Activated CD4-positive, CD25-positive, alpha-beta regulatory T cell (primary cell): ENCODE measurements at places on chromosomes 3 and 15.

GRCh38 chr15:78934655-78935023, 10.2 kb downstream of the CTSH start:
- no peak for DNase-seq

DNA sequence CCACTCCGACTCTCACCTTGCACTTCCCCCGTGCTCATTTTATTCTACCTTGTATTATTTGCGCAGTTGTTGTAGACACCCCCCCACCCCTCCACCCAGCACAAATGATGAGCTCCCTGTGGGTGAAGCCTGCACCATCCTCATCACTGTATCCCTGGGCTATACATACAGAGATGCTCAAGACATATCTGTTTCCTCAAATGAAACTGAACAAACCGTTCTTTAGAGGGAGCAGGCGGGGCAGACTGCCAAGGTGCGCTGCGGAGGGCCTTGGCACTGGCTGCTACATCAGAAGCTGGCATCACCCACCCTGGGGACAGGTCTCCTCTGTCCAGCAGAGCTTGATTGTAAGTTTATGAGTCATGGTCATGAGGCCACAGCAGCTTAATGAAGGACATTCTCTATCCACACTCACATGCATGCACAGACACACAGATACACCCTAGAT, 29.0 kb downstream of the ADCY5 start:
- DNase-seq = no peak

DNA sequence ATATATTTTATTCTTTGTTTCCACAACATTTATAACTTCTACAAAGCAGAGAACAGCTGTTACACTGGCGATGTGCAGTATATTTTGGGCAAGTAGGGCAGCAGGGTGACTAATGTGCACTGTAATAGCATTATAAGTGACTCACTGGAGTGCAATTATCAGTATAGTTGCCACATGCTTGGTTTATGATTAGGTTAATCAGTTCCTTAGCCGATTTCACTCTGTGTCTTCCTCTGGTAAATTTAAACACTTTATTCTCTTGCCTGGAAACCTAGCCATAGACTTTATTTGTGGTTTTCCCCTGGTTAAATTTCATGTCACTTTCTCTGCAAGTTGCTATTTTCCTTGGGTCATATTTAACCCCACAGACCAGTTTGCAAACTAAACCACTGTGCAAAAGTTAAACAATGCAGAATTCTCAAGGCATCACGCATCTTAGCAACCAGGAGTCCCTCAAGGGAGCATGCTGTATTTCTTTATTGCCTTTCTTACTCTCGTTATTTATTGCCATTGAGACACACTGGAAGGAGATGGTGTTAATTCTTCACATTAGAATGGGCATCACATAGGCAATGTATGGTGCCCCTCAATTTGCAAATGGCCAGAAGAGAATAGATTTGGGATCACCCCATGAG, 690.2 kb upstream of the DPPA4 start:
- no peak for DNase-seq

DNA sequence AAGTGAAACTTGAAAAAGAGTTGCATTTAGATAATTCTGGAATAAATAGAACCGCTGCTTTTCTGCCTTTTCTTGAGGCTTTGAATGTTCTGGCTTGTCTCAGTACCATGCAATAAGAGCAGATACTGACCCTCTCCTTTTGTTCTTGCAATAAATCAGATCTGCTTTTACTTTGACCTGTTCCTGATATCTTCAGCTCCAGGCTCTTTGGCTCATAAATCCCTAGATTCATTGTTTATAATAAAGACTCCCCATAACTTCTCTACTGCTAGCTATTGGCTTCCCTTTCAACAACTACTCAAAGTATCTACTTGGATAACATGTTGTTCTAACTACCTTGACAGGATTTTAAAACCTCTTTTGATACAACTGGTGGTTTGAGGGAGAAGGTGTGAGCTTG, 47.4 kb upstream of the TMC3 start:
- DNase-seq = no peak

DNA sequence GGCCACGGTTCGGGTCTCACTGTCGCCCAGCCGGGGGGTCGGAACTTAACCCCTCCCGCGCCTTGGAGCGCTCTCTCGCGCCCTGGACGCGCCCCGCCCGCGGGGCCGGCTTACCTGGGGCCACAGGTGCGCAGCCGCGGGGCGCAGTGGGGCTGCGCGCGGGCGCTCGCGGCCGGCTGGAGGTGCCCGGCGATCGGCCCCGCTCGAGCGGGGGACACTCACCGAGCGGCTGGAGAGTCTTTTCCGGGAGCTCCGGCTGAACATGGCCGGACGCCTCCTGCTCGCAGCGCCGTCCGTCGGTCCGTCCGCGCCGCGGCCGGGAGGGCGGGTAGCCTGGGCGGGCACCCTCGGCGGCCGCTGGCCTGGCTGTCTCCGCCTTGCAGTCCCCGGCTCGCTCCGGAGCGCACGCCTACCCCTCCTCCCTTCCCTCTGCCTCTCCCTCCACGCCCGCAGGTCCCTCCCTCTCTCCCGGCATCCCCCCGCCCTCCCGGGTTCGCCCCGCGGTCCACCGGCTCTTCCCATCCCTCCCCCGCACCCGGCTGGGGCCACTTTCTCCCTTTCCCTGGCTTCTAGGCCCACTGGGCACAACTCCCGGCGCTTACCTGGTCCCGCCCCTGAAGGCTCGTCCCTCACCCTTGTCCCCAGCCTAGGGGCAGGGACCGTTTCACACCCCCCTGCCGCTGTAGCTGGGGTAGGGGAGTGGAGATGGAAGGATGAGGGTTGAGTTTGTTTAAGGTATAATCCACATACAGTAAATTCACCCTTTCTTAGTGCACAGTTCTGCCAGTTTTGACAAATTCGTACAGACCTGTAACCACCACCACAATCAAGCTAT, 220.1 kb upstream of the PRICKLE2 start:
- DNase-seq = no peak

- no peak for DNase-seq
Observed at GRCh38 chr15:101361418-101361817, 66.4 kb upstream of the SNRPA1 start.

DNA sequence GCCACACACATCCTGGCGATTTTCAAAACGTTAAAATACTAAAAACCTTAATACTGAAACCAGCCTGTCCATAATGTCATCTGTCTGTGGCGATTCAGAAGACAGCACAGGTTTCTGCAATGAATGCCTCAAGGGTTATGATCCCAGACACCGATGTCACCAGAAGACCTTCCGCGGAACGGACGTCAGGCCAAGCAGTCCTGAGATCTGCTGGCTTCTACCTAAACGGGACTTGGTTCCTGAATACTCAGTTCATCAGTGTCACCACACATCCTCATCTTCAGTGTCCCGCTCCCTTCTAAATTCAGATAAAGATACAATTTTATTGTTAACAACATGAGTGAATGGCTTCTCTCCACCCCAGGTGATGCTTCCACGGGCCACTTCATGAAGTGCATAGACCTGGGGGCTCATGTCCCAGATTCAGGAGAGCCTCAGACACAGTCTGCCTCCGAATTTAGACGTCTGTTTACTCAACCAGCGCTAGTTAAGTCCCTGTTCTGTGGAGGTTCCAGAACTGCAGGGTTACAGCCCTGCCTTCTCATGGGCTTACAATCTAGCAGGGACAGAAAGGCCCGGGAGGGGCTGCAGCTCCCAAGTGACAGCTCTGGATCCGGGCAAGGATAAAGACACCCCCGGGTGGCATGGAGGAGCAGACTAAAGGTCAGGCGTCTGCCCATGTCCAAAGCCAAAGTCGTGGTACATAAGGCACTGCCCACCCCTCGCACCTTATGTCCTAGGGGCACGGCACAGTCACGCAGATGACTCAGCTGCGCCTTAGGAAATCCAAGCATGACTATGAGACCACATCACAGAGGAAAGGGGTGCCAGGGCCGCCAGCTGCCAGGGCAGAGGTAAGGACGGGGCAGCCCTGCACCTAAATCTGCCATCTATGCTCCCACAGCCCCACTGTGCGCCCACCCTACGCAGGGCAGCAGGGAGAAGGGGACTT, 75.9 kb downstream of the VGLL4 start:
- no peak for DNase-seq

GRCh38 chr15:50055332-50055731, 63.7 kb downstream of the ATP8B4 start:
- no peak for DNase-seq

- DNase-seq = no peak
Observed at GRCh38 chr3:8279476-8279875, 222.1 kb upstream of the LMCD1 start.

- DNase-seq = no peak
Observed at GRCh38 chr3:152893647-152894046, 58.7 kb downstream of the P2RY1 start.

GRCh38 chr3:133914839-133915600, 19.3 kb upstream of the RAB6B start:
- DNase-seq = no peak

GRCh38 chr15:47968593-47968992, 152.2 kb upstream of the SLC24A5 start:
- DNase-seq = no peak

DNA sequence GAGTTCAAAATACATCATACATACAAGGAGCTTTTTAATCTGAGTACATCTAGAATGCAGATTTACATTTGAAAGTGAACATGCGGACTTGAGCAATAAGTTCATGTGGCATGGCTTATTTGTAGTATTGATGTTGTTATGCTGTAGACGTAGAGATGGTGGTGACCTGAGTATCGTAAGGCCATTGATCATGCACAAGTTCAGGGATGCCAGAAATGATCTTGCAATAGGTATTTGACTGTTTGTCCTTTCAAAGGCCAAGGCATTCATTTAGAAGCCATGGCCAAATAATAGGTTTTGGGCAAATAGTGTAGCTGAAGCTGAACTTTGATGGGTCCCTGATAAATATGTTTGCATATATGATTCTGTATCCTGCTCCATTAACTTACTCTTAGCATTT, 35.0 kb downstream of the ARNT2 start:
- DNase-seq = no peak

GRCh38 chr3:112779558-112780480, 66.8 kb downstream of the CD200R1L start:
- no peak for DNase-seq

DNA sequence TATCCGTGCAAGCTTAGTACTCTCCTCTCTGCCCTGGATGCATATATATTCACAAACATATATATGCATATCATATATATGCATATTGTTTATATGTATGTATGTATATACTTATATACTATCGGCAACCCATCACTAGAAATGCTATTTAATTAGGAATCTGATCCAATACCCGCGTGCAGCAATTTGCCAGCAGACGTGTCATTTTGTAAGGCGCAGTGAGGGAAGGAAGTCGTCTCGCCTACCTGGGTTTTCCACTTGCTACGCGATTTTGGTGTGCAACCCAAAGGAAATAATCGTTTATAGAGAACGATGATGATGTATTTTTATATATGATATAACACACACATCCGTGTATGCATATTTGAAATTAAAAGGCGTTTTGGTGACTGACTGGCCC, 5.6 kb upstream of the FEZF2 start:
- no peak for DNase-seq

- DNase-seq = no peak
Observed at GRCh38 chr3:158420654-158421396, 150.2 kb upstream of the MLF1 start.

DNA sequence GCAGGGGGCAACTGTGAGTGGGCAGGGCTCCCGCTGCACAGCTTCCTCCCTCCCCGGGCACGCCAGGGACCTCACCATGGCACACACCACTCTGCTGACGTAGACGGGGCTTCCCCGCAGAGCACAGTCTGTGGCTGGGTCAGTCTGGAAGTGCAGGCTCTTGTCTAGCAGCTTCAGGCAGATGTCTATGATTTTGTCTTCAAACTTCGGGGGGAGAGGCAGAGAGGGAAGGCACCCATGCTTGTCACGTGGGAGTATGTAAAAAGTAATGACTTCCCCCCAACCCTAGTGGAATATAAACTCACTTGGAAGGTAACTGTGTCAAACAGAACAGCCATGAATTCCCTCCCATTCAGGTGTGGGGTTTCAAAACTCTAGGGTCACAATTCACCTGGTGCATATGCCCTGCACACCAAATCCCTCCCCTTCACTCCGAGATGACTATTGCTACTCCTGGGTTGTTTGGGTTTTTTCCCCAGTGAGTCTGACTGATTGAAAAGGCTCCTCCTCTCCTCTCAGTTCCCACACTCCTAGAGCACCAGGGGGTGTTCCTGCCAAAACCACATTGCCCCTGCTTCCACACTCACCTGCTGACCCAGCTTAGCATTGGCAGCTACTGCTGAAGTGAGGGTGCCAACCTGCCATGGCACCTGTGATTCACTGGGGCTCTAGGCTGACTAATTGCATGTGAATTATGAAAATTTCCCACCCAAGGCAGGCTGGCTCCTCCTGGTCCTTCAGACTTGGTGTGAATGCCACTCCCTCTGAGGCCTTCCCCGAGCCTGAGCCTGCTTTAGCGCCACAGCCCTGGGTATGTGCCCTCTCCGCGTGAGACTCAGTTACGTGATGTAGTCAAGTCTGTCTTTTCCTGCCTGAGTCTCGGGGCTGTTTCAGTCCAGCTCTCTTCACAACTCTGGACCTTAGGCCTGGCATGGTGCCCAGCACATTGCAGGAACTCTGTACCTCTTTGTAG, 13.0 kb downstream of the TGM5 start:
- DNase-seq = no peak

GRCh38 chr15:46297766-46298165, 662.9 kb downstream of the SQOR start:
- no peak for DNase-seq

- DNase-seq = no peak
Observed at GRCh38 chr3:131803113-131803512, 231.7 kb downstream of the CPNE4 start.

- no peak for DNase-seq
Observed at GRCh38 chr3:19149368-19149767, 1.1 kb downstream of the KCNH8 start.

GRCh38 chr3:55487381-55488241, 505 bp upstream of the WNT5A start:
- no peak for DNase-seq

DNA sequence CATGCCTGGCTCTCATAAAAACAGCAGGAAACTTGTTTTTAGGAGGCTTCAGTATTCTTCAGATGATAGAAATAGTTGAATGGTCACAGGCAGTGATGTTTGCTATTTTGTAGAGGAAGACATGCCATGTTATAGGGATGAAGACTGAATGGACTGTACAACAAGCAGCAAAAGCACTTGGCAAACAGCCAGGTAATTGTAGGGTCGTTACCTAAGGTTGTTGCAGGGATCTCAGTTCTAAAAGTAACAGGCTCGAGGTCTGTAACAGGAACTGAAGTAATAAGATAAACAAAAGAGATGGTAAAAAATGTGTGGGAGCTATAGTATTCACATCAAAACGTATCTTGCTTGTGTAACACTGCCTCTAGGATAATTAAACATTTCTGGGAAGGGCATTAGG, 116.3 kb downstream of the TFG start:
- no peak for DNase-seq
